ENCODE measurements at places on chromosomes 6 and 20.

GRCh38 chr20:23189341-23189740 is 103.2 kb upstream of the CD93 start:
- no peak for DNase-seq

DNA sequence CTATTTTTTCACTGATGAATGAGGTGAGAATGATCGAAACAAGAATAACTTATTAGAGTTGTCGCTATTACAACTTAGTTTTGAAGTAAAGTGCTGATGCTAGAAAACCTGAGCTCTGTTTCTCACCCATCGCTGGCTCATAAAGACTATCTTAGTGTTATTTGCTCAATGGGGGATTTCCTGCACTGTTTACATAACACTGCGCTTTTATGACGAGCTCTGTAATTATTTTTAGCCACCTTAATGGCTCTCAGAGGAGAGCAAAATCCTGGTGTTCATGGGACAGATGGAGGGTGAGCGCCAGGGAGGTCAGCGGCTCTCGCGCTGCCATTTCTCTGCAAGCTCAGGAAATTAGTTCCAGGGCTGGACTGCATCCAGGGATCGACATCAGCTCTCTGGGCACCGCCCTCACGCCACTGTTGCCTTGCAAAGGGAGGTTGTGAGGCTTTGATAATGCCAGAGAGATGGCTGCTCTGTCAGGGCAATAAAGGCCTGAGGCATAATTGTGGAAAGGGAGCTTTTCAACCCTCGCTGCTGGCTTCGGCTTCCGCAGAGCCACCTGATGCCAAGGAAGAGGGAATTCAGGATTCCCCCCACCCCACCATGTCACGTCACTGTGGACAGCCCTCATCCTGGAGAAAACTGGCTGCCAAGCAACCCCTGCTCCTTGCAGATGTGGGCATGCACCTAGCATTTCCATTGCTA is 72.0 kb downstream of the DACT2 start:
- DNase-seq: no peak

DNA sequence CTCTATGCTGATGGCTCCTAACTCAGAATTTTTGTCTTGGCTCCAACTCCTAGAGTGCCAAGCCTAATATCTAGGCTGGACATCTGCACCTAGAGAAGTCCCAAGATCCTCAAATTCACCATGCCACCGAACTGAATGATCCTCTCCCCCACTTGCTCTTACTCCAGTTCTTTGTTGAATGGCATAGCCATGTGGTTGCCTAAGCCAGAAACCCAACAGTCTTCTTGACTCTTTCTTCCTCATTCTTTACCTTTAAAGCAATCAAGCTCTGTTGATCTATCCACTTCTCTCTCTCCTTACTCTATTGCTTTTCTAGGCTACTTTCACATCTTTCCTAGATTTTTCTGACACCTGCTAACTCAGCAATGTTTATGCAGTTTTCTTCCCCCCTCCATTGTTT is 126.5 kb upstream of the FOXO3 start:
- DNase-seq: no peak

GRCh38 chr20:31664696-31665354 is 27.1 kb downstream of the COX4I2 start:
- DNase-seq: no peak

- peak; percentile 83 for DNase-seq
Observed at GRCh38 chr20:26135325-26136110, 438.9 kb upstream of the ZNF337 start.

GRCh38 chr6:106334646-106335448 is 9.3 kb upstream of the ATG5 start:
- no peak for DNase-seq

- DNase-seq: no peak
Observed at GRCh38 chr6:40485300-40485699, 101.9 kb downstream of the LRFN2 start.

GRCh38 chr20:51660672-51661608 is 107.2 kb downstream of the ATP9A start:
- DNase-seq: no peak

GRCh38 chr6:155384321-155384952 is 70.2 kb upstream of the TFB1M start:
- no peak for DNase-seq

GRCh38 chr20:57620274-57620990 is at the start of gene ZBP1:
ZBP1 (minus strand) TSS chr20:57620426; CDS start chr20:57620295, 131 bp downstream.
- DNase-seq: no peak

- no peak for DNase-seq
Observed at GRCh38 chr6:2454180-2454579, 208.8 kb upstream of the GMDS start.

DNA sequence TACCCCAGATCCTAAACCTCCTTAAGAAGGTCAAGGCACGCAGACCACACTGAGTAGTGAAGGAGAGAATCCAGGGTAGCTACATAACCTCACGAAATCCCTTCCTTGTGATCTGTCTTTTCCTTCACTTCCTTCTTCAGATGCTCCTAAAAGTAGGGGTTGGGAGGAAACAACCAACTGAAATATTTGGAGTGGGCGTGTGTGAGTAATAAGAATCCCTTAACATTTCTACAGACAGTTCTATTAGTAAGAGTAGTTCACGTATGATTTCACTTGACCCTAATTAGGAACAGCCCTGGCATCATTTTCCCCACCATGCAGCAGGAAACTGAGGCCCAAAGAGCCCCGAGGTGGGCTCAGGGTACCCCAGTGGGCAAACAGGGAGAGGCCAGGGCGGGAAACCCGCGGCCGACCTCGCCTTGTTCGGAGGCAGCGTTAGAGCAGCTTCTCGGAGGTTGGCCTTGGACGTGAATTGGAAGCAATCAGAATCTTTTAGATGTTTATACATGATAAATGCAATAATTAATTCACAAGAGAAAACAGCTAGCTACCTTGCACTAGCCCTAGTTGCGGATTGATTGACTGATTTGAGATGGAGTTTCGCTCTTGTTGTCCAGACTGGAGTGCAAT is 859 bp upstream of the RAE1 start:
- no peak for DNase-seq

DNA sequence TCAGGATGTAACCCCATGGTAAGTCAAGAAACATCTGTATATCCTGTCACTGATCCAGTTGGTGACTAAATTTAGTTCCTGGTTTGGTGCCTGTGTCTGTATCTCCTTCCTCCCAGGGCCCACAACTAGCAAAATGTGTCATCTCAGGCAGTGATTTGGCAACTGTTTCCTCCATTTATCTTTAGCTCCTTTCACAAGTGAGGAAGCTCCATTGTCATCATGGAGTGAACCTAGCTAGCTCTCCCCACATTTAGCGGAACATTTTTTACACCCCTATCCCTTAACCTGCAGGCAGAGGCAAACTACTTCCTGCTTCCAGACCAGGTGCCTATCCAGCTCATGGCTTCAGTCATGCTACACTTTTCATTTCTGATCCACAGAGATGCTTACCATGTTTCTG is 99.5 kb downstream of the IPCEF1 start:
- no peak for DNase-seq

DNA sequence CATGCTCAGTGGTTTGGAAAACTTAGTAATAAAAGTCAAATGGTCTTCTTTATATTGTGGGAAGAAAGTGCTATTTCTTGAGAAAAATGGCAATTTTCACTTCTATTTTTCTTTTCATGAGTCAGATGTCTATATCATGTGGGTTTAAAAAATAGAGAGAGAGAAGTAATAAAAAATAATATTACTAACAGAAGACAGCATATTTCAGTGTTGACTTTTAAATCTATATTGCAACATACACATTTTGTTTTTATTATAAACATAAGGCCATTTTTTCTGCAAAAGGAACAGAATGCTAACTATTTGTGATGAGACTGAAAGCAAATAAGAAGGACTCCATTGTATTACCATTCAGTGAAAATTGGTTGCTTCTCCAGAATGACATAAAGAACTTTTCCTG is 135.1 kb upstream of the CNR1 start:
- DNase-seq: no peak

DNA sequence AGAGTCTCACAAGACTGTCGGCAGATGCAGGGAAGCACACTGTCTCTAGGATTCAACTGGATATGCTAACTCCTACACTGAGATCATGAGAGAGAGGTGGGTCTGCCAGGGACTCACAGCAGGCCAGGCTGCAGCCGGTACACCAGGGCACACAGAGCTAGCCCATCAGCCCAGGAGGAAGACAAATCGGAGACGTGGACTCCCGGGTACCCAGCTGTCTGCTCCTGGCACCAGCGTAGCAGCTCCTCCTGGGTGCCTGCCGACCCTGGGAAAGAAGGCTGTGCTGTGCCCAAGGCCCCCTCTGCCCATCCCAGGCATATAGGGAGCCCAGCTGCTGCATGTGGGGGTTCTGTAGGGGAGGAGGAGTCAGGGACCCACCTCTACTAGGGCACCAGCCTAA is 7.0 kb downstream of the MICAL1 start:
- no peak for DNase-seq

GRCh38 chr20:61253264-61253639 is 1.2 kb downstream of the CDH4 start:
- no peak for DNase-seq

DNA sequence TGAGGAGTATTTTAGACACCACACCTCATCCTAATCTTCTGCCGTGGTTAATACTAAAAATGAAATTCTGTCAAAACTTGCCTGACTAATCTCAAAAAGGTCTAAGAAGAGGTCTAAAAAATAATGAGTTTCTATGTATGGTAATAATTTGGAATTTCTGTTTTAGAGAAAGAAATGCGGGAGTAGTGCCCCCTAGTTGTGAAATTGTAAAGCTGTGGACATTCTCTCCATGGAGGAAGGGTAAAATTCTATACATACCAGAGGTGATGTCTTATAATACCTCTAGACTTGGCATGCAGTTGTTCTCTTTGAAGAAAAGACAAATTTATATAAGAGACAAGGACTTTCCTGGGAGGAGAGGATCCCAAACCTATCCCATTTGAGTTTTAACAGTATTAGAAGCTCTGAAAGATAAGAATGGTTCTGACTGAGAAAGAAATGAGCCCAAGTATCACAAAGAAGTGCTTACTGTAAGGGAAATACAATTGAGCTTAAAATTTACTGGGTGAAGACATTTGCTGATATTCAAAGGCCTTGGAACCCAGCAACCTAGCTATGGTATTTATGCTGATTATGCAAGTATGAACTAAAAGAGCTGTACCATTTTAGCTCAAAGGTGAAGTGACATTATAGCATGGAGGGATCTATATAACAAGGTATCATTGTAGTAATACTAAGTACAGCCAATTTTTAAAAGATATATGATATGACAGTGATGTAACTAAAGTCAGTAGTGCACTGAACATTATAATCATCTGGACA is 5.1 kb upstream of the EPHA7 start:
- DNase-seq: no peak

GRCh38 chr6:129599467-129599866 is 110.5 kb downstream of the ARHGAP18 start:
- DNase-seq: no peak

DNA sequence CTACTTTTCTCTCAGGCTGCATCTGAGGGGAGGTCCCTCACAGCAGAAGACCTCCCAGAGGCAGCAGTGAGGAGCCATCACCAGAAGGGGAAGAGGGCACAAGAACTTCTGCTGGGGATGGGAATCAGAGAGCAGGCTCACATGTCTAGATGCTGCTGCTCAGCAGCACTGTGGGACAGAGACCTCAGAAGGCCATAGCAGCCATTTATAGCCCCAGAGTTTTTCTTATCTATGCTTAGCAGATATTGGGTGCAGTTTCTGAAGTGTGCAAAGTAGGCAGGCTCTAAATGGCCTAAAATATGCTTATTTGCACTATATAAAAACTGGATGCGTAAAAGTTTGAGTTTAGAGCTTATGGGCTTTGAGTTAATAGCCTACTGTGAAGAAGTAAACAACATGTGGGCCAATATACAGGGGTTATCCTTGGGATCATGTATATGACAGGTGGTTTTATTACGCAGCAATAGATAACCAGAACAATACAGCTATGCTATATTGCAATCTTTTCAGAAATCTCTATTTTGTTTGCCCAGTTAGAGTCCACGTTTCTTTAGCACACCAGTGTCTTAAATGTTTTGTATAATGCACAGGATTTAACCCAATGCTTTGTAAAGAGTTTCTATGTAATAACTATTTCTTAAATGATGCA is 60.2 kb upstream of the TMEM244 start:
- DNase-seq: no peak

DNA sequence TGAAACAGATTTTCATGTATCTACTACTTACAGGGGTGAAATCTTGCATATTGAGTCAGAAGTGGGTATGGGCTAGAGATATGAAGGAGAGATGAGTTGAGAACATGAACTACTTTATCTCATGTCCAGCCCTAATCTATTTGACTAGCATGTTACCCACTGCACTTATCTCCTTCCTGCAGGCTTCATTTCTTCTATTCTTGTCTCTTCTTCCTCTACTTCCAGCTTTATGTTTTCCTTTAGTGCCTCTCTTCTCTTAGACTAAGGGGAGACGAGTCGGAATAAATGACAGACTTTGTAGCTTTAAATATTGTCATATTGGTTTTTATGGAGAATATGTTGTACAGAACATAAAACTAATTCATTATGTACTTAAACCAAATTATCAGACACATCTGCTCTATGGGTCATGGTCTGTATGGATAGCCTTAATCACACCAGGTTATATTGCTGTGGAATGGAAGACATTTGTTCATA is 5.3 kb downstream of the RAB32 start:
- no peak for DNase-seq

GRCh38 chr20:62916703-62917476 is 9.4 kb downstream of the DIDO1 start:
- no peak for DNase-seq

GRCh38 chr6:12882761-12883290 is 166.3 kb downstream of the PHACTR1 start:
- no peak for DNase-seq

DNA sequence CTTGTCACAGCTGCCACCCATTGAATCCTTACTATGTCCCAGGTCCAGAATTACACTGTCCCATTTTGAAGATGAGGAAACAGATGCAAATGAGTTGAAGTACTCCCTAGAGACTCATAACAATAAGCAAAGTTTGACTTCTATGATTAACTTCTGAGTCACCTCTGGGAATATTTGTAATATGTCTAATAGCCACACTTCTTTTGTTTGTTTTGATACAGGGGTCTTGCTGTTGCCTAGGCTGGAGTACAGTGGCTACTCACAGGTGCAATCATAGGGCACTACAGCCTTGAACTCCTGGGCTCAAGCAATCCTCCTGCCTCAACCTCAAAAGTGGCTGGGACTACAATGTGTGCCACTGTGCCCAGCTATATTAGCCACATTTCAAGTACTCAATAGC is 11.4 kb upstream of the SOX12 start:
- DNase-seq: no peak

DNA sequence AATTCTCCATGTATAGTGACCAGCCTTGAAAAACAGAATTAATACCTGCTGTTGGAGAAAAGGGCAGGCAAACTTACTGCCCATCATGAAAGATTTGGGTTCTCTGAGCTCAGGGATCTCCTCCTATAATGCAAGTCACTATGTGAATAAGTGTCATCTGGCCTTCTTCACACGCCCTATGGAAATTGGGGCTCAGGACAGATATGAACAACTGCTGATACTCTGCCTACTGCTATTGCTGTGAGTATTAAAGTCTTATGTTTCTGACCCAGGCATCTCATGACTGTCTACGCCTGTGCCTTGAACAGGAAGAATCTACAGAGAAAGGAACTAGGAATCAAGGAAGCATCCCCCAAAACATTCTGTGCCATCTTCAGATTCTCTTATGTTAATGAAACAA is 226.1 kb downstream of the SOD2 start:
- DNase-seq: no peak

- no peak for DNase-seq
Observed at GRCh38 chr6:48667797-48668196, 556.8 kb upstream of the PTCHD4 start.

GRCh38 chr6:32254761-32255198 is 30.9 kb upstream of the NOTCH4 start:
- DNase-seq: no peak

- no peak for DNase-seq
Observed at GRCh38 chr6:31405996-31406395, 2.6 kb downstream of the MICA start.

- peak; percentile 1 for DNase-seq
Observed at GRCh38 chr20:32709632-32710121, 33.6 kb downstream of the COMMD7 start.

Data from NCI-H446 treated with DMSO at 0.1 percent for 48 hours (cell line).